ENCODE measurements at places on chromosomes 4 and X.

- DNase-seq = no peak
Observed at GRCh38 chr4:133624744-133625143, 475.6 kb downstream of the PCDH10 start.

GRCh38 chr4:88275516-88275915 is 8.8 kb downstream of the PPM1K start:
- no peak for DNase-seq

GRCh38 chr4:52685316-52685715 is 26.2 kb upstream of the USP46 start:
- no peak for DNase-seq

- no peak for DNase-seq
Observed at GRCh38 chr4:90621080-90621479, 493.9 kb downstream of the CCSER1 start.

DNA sequence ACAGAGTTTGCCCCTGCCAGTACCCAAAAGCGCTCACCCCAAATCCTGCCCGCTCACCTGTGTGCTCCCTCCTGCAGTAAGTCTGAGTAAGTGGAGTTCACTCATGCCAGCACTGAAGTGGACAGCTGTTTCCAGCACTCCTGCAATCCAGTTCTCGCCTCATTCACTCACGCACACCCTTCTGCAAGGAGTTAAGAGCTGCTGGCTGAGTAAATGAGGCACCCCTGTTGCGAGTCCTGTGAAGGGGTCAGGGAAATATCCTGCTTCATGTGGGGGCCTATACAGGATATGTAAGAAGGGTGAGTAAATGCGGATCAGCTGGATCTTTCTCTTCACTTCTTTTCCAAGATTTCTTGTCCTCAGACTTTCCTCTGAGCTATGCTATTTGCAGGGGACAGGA is 23.5 kb downstream of the CXCL8 start:
- DNase-seq = no peak

DNA sequence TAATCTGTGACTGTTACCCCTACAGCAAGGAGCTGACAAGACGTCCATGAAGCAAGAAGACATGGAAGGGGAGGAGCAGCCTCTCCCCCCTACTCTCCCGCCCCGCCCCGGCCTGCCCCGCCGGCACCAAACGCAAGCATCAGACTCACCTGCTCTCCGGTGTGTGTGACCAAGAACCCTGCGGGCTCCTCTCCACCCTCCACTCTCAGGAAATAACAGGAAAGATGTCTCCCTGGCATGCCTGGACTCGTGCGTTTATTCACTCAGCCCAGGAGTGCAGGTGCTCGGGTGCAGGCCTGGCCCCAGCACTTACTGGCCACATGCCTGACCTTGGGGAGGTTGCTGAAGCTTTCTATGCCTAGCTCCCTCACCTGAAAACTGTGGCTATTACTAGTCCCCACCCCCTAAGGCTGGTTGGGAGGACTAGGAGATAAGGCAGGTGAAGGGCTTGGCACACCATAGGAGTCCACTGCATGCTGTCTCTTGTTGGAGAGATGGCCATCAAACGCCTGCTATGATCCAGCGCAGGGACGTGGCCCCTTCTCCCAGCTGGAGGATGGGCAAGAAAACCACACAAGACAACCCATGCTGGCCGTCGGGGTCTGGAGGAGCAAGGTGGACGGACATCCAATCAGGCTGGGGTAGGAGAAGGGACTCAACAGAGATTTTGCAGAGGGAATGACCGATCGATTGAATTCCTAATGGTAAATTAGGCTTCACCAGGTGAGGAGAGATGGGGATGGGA is 34.9 kb upstream of the CLDN24 start:
- DNase-seq = no peak

- DNase-seq = no peak
Observed at GRCh38 chrX:100677611-100678181, 33.7 kb downstream of the SRPX2 start.

DNA sequence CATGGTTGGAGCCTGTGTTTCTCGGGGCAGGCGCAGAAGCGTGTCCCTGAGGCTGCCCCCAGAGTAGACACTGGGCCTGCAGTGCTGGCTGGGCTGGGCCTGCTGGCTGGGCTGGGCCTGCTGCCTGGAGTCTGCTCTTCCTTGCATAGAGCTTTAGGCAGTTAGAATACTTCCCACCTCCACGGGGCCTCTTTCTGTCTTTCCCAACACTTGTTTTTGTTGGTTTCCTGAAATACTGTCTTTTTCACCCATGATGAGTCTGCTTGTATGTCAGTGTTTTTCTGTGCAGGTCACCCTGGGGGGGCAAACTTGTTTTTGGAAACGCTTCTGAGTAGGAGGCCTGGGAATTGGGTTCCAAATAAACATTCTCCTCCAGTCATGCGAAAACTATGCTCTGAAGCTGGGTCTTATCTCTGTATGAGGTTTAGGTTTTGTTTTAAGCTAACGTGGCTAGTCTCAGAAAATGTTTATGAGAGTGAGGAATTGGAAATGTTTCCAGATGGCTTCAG is 32.2 kb downstream of the TRMT44 start:
- DNase-seq = no peak

- no peak for DNase-seq
Observed at GRCh38 chr4:738781-739280, 33.2 kb downstream of the PCGF3 start.

GRCh38 chrX:71067712-71068043 is 456 bp downstream of the SNX12 start:
- no peak for DNase-seq

Data from omental fat pad (tissue), 4 donors.